ENCODE measurements at places on chromosomes 4 and X. TPM values are rescaled to one million over a fixed set of nuclear protein-coding genes. Genes with fewer than 3 reads are reported as not detected.

DNA sequence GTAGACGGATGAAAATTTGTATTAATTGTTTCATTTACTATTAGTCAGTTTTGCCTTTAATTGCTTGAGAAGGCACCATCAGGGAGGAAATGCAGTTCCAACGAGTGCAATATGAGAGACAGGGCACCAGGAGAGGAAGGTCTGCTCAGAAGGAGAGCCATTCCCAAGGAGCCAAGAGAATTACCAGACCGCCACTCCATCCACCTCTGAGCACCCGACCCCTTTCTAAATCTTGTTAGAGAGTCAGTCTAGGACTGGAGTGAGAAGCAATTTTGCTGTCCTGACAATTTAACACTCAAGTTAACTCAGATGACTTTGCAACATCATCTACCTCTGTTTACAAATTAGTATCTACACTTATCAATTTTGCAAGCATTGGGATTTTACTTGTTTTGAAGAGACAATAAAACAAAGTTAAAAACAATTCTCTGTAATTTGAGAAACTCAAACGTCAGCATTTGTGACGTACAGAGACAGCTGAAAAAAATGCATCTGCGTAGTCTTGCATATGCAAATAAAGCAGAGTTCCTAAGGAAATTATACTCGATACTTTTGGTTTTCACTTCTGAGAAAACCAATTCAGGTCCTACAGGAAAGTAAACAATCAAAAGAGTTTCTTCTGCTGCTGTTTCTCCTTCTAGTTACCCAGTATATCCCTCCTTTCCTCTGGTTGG, 1704.7 kb upstream of the TENM3 start:
- DNase-seq: no peak
- H3K27ac ChIP-seq: no peak overlapping the region
- no peaks in the 10 kb centered on the region for H3K27me3 ChIP-seq
- H3K36me3 ChIP-seq: no peaks in the 10 kb centered on the region

Gene ARL13A
- not detected for total RNA-seq

- H3K27me3 ChIP-seq: no peaks in the 10 kb centered on the region
- H3K36me3 ChIP-seq: no peaks in the 10 kb centered on the region
- no peak overlapping the region for H3K4me3 ChIP-seq
- H3K4me1 ChIP-seq: no peaks in the 10 kb centered on the region
These were observed 46.9 kb downstream of the MTM1 start for GRCh38 chrX:150615356-150615755.

GRCh38 chr4:119082661-119083060, 53.0 kb upstream of the MYOZ2 start:
- H3K27me3 ChIP-seq: no peaks in the 10 kb centered on the region
- H3K4me3 ChIP-seq: no peak overlapping the region
- no peak for DNase-seq
- no peaks in the 10 kb centered on the region for H3K4me1 ChIP-seq
- H3K36me3 ChIP-seq: no peaks in the 10 kb centered on the region

- no peak overlapping the region for H3K27ac ChIP-seq
These were observed 70.4 kb downstream of the ELOVL6 start for GRCh38 chr4:110128029-110128428.

DNA sequence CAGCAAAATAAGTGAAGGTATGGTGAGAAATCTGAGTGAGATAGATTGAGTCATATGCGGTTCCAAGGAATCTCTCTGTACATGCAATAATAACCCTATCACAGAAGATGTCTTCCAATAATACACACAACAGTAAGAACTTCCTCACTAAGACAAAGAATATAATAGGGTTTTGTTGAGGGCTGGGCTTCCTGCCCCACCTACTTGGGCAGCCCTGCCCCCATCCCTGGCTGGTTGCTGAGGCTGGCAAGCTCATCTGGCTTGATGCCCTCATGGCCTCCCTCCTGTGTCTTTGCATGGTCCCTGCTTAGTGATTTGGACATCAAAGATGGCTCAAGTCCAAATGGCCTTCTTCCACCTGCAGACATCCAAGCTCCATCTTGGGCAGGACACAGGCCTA, 2.7 kb downstream of the GEMIN8 start:
- H3K36me3 ChIP-seq: no peaks in the 10 kb centered on the region
- no peak overlapping the region for H3K27ac ChIP-seq
- H3K4me1 ChIP-seq: peaks cover 11% of the 10 kb centered on the region
- H3K4me3 ChIP-seq: no peak overlapping the region
- DNase-seq: no peak
- H3K27me3 ChIP-seq: no peaks in the 10 kb centered on the region

DNA sequence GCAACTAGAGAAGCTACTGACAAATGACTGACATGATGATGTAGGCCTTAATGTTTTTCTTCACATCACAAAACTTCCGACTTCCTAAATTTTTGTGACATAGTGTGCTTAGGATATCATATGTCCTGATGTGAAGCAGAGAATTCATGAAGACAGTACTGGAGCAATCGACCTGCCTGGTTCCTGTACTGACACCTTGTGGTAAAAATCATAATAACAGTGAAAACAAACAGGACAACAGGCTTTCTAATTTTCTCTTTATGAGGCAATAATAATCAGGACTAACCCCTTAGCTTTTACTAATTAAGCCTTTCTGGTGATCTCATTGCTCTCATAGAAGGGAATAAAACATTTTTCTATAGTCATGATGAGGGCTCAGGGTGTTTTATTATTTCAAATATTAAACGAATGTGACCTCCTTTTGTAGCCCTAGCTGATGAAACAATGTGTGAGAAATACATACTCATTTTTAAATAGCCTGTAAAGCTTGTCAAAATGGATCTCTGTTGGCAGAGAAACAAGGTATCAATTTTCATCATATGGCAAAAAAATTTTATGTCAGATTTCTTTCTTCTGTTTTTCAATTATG, 158.4 kb downstream of the TENT5D start:
- H3K4me3 ChIP-seq: no peak overlapping the region
- H3K36me3 ChIP-seq: no peaks in the 10 kb centered on the region
- H3K27ac ChIP-seq: no peak overlapping the region
- no peak for DNase-seq

DNA sequence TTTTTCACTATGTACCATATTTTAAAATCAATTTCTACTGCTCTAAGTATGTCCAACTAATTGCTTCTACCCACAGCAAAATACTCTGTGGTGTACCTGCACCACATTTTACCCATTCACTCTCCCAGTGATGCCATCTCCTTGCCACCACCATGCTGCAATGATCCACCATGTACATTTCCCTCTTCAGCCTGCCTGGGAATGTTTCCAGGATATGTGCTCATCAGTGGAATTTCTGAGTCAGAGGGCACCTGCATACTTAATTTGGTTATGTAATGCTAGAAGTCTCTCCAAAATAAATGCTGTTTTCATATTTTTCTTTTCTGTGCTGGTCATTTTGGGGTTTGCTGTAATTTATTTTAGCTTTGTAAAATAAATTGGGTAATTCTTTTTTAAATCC, 33.2 kb upstream of the OCIAD2 start:
- no peak for DNase-seq
- H3K4me3 ChIP-seq: no peak overlapping the region
- peak overlapping the region; percentile 50 for H3K27ac ChIP-seq
- peaks cover 12% of the 10 kb centered on the region for H3K4me1 ChIP-seq

GRCh38 chrX:39828971-39829370, 268.8 kb downstream of the BCOR start:
- no peaks in the 10 kb centered on the region for H3K27me3 ChIP-seq
- no peak overlapping the region for H3K27ac ChIP-seq
- no peaks in the 10 kb centered on the region for H3K36me3 ChIP-seq
- H3K4me1 ChIP-seq: no peaks in the 10 kb centered on the region
- DNase-seq: no peak
- no peak overlapping the region for H3K4me3 ChIP-seq

GRCh38 chr4:7546809-7547367, 112.2 kb upstream of the PSAPL1 start:
- no peaks in the 10 kb centered on the region for H3K36me3 ChIP-seq
- no peaks in the 10 kb centered on the region for H3K4me1 ChIP-seq
- H3K27me3 ChIP-seq: no peaks in the 10 kb centered on the region
- H3K27ac ChIP-seq: no peak overlapping the region

Gene USP17L10
- not detected for total RNA-seq

Gene HTRA3
- 20.0 TPM for total RNA-seq

DNA sequence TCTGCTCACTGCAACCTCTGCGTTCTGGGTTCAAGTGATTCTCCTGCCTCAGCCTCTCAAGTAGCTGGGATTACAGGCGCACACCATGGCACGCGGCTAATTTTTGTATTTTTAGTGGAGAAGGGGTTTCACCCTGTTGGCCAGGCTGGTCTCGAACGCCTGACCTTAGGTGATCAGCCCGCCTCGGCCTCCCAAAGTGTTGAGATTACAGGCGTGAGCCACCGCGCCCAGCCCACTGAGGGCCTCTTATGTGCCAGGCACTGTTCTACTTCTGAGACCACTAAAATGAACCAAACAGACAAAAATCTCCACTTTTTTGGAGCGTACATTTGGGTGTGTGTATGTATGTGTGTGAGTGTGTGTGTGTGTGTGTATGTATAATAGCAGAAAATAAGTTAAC, 117.2 kb upstream of the H2AZ1 start:
- DNase-seq: no peak
- no peak overlapping the region for H3K27ac ChIP-seq
- no peaks in the 10 kb centered on the region for H3K36me3 ChIP-seq
- H3K4me3 ChIP-seq: no peak overlapping the region
- no peaks in the 10 kb centered on the region for H3K27me3 ChIP-seq

Gene SYN1
- 1.4 TPM for total RNA-seq

DNA sequence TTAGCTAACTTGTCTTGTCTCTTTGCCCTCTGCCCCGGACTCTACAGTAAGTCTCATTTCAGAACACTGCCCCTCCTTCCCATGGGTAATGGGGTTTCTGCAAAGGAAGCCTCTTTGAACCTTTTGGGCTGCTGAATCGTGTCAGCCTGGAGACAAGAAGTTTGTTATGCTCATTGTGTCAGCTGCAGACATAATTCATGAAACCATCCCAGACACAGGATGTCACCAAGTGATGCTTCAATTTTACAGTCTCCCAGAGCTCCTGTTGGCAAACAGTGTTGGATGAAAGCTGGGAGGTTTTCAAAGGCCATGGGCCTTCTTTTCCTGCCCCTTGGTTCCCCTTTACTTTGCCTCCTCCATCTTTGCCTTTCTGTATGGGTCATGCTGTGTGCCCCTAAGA, 223.1 kb upstream of the TAPT1 start:
- no peak overlapping the region for H3K4me3 ChIP-seq
- DNase-seq: no peak
- H3K27me3 ChIP-seq: no peaks in the 10 kb centered on the region
- no peaks in the 10 kb centered on the region for H3K36me3 ChIP-seq

DNA sequence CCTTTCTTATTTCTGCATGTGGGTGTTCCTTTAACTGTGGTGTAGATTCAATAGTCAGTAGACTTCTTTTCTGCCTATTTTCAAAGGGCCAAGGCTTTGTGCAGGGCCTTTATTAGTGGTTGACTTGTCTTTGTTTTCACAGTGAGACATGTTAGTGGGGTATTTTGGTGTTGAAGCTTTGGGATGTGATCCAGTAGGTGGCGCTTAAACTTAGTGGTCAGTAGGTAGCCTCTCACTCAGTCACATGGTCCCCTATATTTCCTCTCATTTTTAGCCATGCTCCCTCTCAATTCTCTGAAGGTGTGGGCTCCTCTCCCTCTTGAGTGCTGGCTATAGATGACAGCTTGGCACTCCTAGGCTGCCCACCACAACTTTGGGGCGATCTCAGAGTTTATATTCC, 23.4 kb upstream of the SLC10A7 start:
- no peaks in the 10 kb centered on the region for H3K27me3 ChIP-seq
- no peak overlapping the region for H3K27ac ChIP-seq
- H3K36me3 ChIP-seq: no peaks in the 10 kb centered on the region
- no peak overlapping the region for H3K4me3 ChIP-seq
- DNase-seq: no peak

Gene POF1B
- total RNA-seq: 1.8 TPM

Gene PGAM4
- not detected for total RNA-seq

DNA sequence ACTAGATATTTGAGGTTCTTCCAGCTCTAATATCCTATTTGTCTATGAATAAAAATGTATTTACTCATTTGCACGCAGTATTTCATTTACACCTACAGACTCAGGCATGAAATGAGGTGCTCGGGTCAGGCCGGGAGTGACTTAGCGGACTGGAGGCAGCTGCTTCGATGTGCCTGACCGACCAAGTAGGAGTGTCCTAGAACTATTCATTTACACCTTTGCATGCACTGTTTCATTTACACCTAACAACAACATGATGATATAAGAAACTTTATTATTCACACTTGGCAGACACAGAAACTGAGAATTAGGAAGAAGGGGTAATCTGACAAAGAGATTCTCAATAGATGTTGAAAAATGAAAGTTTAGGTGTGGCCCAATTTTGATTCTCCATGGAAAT, 28.7 kb upstream of the FAT1 start:
- H3K4me3 ChIP-seq: no peak overlapping the region
- H3K36me3 ChIP-seq: no peaks in the 10 kb centered on the region
- no peak overlapping the region for H3K27ac ChIP-seq
- no peak for DNase-seq

- H3K4me3 ChIP-seq: no peak overlapping the region
- H3K27ac ChIP-seq: no peak overlapping the region
- H3K36me3 ChIP-seq: peaks cover 41% of the 10 kb centered on the region
- DNase-seq: no peak
- H3K27me3 ChIP-seq: no peaks in the 10 kb centered on the region
- H3K4me1 ChIP-seq: peaks cover 16% of the 10 kb centered on the region
These were observed 4.6 kb upstream of the HAUS3 start for GRCh38 chr4:2246384-2247127.

Measured in sigmoid colon (tissue), 7 donors.